Jurkat, Clone E6-1 (cell line): ENCODE measurements at places on chromosomes 12 and 14.

DNA sequence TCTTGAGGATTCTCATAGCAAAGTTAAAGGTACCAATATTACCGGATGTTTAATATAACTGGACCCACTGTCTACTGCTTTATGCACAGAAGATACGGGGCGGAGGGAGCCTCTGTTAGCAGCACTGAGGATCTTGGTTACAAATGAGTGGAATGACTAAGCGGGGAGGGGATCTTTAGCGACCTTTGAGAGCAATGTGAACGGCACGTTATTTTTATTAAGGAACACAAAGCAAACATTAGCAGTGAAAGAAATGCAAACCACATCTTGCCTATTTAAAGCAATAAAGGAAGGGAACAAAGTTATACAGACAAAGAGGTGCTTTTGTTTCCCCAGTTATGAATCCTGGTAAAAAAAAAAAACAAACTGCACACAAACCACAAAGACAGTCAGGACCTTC is 27.1 kb upstream of the PRMT8 start:
- DNase-seq, result no peak

DNA sequence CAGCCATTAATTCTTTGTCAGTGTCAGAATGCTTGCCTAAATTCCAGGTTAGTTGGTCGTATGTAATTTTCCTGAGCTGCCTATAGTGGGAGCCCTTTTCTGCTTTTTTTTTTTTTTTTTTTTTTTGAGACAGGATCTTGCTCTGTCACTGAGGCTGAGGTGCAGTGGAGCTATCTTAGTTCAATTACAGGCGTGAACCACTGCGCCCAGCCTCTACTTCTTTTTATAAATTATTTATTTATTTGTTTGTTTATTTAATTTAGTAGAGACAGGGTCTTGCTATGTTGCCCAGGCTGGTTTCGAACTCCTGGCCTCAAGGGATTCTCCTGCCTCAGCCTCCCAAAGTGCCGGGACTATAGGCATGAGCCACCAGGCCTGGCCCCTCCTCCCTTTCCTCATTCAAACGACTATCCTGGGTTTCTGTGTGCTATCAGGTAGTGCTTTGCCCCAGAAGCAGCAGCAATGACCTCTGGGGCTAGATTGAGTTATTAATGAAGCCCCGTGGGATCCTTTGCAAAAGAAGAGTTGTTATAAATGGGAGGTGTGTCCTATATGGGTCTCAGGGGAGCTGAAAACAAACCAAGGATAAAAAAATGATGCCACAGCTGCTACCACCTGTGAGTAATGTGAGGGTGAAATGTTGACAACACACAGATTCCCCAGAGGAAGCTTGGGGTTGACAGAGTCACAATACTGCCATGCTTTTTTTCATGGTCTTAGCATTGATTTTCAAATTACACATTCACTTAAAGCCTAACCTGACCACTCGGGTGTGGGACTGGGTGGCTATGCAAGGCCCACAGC is 34.6 kb upstream of the NFKBIA start:
- DNase-seq, result peak; percentile 40

DNA sequence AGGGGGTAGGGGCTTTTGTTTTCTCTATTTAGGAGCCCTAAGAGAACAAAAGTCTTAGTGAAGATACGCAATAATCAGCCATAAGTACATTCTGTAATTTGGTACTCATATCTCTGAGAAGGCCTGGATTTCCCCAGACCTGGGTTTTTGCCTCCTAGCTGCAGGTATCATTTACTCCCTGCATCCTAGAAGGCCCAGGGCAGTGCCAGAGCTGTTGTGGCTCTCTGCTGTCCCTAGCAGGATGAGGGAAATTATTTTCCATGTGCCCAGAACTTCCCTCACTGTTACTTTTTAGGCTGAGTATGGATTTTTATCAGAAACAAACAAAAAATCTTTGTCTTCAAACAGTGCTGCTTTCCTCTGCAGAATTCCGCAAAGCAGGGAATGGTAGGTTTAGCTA is 192.5 kb upstream of the SYT1 start:
- DNase-seq, result no peak

GRCh38 chr14:74302152-74302628 is 544 bp downstream of the ABCD4 start:
- DNase-seq, result peak; percentile 64

- no peak for DNase-seq
Measured at GRCh38 chr12:98224584-98225221, 290.7 kb upstream of the TMPO start.

- DNase-seq, result no peak
Measured at GRCh38 chr12:76644950-76645349, 85.4 kb upstream of the OSBPL8 start.

- no peak for DNase-seq
Measured at GRCh38 chr14:61875483-61875882, 113.3 kb downstream of the SNAPC1 start.

- DNase-seq, result no peak
Measured at GRCh38 chr14:101193845-101194372, 290.4 kb upstream of the RTL1 start.

GRCh38 chr12:3336606-3337311 is 154.2 kb upstream of the PRMT8 start:
- DNase-seq, result no peak

- DNase-seq, result no peak
Measured at GRCh38 chr12:81958406-81958805, 199.3 kb upstream of the PPFIA2 start.

GRCh38 chr14:22854963-22855724 is 16.4 kb upstream of the LRP10 start:
- no peak for DNase-seq

- DNase-seq, result peak; percentile 52
Measured at GRCh38 chr14:60632257-60632656, 17.0 kb downstream of the SIX1 start.

DNA sequence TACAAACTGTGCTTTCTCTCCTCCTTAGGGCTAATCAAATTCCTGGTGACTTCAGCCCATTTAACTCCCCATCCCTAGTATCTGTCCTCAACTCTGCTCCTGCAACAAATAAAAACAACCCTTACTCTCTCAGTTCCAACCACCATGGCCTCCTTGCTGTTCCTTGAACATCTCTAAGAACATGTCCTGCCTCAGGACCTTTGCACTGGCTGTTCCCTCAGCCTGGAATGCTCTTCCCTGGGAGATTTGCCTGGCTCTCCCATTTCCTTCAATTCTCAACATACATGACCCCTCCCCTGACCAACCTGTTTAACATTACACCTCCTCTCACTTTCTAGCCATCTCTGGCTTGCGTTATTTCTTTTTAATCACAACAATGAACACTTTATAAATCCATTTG is 170.5 kb downstream of the PTPN11 start:
- no peak for DNase-seq

DNA sequence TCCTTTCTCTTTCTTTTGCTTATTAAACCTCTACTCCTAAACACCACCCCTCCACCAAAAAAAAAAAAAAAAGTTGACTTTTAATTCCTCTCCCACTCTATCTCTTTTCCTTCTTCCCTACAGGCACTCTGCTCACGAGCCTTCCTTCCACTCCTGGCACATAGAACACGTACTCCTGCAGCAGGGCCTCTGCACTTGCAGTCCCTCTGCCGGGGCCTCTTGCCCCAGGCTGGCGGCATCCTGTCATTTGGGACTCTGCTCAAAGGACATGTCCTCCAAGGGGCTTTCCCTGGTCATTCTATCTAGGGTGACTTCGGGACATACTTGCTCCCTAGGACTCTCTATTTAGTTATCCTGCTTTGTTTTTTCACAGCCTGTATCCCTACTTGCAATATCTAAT is 7.7 kb downstream of the FOS start:
- no peak for DNase-seq

DNA sequence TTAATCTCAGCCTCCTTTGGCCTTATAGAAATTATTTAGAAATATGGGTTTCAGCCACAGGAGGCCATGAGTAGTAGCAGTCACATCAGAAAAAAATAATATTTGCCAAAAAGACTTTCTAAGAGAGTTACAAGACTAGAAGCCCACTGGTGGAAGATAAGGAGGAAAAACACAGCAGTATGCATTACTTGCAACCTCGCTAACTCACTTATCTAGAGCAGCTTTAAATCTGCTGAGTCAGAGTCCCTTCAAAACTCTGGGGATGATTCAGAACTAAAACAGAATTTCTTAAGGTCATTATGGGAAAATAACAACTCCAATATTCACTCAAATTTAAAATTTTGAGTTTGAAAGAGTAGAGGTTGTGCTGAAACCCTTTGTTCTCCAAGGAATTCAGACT is 6.2 kb downstream of the OR4K17 start:
- no peak for DNase-seq

- no peak for DNase-seq
Measured at GRCh38 chr12:121345151-121345815, 6.9 kb downstream of the ANAPC5 start.

- DNase-seq, result no peak
Measured at GRCh38 chr12:33634544-33634943, 194.9 kb upstream of the SYT10 start.

DNA sequence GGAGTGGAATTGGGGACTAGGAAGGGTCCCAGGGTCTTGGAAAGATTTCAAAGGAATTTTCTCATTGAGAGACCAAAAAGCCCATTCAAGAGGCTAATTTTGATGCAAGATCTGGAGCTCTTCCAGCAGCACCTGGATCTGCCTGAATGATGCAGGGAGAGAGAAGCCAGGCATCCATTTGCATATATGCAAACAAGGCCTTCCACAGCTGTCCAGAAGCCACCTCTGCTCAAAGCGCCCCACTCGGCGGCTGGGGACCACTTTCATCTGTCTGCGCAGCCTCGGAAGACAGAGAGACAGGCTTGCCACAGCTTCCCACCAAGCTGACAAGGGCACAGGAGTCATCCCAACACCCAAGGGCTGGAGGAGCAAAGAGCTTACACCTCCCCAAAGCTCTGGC is 295.6 kb downstream of the DPF3 start:
- peak; percentile 63 for DNase-seq

GRCh38 chr12:108793756-108794441 is 62.6 kb upstream of the CORO1C start:
- DNase-seq, result no peak

DNA sequence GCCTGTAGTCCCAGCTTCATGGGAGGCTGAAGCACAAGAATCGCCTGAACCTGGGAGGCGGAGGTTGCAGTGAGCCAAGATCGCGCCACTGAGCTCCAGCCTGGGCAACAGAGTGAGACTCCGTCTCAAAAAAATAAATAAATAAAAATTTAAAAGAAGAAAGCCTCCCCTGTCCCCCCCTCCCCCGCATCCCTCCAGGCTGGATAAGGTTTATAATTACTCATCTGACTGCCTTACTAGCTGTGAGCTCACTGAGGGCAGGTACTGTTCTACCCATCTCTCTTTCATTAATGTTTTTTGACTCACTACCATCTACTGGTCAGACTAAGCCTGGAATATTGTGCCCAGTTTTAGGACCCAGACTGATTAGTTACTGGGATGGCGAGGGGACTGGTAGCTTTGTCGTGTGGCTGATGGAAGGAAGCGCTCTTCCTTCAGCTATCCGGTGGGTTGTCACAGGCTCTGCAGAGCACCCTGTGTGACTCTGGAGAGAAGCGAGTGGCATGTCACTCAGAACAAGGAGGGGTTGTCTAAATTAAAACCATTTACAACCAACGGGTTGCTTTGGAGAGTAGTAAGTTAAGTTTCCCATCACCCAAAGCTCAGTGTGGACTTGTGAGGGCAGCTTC is 16.9 kb downstream of the EVL start:
- DNase-seq, result no peak

DNA sequence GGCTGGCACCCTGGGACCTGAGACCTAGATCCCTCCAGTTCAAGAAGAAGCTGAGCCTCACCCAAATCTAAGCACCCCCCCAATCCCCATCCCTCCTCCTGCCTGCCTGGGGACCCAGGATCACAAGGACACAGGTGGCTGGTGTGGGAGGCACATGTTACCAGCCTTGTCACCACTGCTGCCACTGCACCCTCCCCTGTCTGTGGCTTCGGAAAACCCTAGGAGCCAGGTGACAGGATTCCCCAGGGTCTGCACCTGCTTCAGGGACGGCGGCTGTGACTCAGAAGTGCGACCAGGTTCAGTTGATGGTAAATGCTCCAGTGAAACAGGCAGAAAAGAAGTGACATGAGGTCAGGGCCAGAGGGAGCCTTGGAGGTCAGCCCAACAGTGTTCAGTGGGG is 62.8 kb upstream of the FAM222A start:
- DNase-seq, result no peak

DNA sequence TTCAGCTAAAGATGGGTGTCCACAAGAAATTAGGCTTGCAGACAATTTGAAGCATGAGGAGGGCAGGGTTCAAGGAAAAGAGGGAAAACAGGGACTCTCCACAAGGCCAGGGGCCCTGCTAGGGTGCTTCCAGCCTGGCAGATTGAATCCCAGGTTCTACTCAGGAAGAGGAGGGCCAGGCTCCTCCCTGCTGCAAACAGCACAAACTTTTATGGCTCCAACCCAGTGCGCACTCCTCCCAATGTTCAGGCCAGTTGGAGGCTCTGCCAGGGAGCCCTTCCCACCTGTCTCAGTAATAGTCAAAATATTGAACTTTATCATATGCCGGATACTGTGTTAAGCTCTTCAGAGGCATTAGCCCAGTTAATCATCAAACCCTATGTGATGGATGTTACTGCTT is 244.4 kb downstream of the SYT1 start:
- no peak for DNase-seq

GRCh38 chr14:100239211-100239839 is 381 bp downstream of the YY1 start:
- no peak for DNase-seq

GRCh38 chr14:20530771-20531571 is 25.6 kb downstream of the RNASE10 start:
- peak; percentile 81 for DNase-seq

GRCh38 chr12:42385326-42385841 is 59.4 kb downstream of the PPHLN1 start:
- DNase-seq, result no peak

DNA sequence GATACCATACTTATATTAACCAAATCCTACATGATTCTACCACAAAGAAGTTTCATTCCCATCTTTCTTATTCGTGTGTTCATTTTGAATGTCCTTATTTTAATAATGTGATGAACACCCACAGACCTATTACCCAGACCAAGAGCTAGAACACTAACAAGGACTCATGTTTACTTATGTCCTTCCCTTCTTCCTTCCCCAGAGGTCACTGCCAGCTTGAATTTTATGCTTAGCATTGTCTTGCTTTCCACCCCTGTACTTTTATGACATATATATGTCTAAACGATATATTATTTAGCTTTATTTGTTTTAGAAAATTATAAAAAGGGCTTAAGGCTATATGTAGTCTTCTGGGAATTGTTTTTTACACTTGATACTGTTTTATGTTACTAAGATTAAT is 238.6 kb downstream of the LRIG3 start:
- no peak for DNase-seq

DNA sequence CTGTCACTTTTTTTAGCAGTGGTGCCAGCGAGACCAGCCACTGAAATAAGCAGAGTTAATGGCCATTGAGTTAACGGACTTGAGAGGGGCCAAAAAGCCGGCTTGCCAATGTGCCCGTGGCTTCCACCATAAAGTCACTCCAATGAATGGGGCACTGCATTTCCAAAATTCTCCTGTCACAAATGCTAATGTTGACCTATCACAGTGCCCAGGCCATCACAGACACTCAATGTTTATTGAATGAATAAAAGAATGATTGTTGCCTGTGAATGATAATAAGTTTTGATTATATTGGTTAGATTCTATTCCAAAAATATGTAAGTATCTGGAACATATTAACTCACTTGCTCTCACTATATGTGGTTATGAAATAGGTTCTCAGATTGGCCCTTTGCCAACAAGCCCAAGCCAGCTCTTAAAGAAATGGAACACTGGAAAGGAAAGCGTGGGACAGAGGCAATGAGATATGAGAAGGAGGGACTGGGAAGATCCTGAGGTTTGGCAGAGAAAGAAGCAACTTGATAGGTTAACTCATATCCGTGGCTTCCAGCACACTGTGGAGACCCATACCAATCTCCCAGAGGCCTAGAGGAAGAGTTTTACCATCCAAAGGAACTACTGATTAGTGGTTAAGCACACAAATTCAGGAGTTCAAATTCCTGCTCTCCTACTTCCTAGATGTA is 108.7 kb downstream of the BTG1 start:
- no peak for DNase-seq
